ENCODE measurements at places on chromosomes 5 and 9.
A peak's percentile ranks its signal among the peaks of the same experiment; 100 is the strongest.

GRCh38 chr5:38093855-38094254, 164.5 kb upstream of the EGFLAM start:
- no peak for DNase-seq

GRCh38 chr5:17289681-17290539, 72.5 kb downstream of the BASP1 start:
- DNase-seq, result peak; percentile 60

- no peak for DNase-seq
Observed at GRCh38 chr5:151086905-151087360, 6.1 kb upstream of the TNIP1 start.

DNA sequence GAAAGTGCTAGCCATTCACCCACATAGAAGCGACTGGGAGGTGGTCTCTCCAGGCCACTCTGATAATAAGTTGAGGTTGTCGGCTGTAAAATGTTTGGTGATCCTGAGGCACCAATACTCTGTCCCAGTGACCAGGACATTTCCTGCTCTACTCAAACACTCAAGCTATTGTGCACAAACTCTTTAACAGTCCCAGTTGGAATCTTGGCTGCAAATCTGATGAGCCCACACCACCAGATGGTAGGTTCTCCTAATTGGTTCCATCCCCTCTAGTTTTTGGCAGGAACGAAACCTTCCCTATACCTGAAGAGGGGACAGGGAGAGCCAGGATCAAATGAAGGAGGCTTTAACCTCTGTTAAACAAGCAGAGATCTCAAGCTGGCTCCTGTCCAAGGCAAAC, 14.3 kb downstream of the GRIA1 start:
- no peak for DNase-seq

- no peak for DNase-seq
Observed at GRCh38 chr9:84371737-84372136, 31.2 kb upstream of the SLC28A3 start.

DNA sequence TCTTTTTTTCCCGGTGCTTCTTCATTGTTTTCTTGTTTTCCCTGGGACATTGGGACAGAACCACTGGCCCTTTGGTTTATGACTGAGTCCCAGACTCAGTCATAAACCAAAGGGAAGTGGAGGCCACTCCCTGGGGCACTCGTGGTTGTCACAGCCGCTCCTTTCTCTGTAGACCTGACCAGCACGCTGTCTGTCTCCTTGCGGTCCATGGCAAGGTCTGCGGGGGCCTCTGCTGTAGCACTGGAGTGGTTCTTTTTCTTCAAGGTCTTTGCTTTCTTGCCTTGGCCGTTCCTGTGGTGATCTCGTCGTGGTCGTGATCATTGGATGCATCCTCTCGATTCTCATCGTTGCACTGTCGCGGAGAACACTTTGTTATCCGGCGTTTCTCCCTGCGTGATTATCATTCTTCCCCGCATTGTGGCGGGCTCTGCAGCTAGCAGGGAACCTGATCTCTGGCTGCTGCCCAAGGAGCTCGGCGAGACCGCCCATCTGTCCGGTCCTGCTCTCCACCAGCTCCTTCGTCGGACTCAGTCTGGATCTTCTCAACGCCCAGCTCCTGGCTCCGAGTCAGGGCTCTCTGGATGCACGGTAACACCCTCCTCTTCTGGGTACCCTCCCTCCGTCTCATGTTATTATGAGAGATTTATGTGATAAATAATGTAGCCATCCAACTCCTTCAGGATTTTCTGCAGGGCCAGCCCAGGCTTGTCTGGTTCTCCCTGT, 43.5 kb upstream of the MPDZ start:
- no peak for DNase-seq

GRCh38 chr5:103436656-103437055, 125.9 kb downstream of the NUDT12 start:
- no peak for DNase-seq

DNA sequence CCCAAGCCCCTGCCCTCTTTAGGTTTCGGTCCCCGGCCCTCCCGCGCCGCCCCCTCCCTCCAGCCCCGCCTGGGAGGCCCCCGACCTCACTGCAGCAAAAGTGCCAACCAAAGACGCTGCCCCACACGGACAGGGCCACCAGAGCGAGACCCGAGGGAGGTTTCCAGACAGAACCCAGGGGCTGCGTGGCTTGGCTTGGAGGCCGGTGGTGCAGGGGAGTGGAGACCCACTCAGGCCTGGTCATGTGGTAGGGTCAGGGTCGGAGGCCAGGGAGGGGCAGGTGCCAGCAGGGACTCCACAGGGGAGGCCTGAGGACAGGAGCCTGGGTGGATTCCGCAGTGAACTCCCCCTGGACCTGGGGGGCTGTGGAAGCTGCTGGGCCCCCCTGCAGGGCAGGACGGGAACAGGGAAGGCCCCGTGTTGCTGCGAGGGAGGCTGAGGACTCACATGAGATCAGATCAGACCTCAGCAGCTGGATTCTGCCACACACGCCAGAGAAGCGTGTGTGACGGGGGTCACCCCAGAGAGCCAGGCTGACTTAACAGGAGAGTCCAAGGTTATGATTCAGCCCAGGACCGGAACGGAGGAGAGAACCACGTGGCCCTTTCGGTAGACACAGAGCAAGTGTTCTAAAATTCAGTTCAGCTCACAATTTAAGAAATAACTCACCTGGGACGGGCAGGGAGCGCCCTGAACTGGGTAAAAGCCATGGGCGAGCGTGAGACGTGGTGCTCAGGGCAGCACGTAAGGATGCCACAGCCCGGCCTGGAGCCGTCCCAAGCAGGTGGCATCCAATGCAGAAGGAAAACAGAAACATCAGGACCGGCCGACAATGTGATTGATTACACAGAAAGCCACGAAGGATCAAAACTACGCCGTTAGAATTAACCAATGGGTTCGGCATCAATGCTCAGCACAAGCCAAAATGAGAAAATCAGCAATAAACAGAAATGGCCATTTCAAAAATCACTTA, 38.9 kb downstream of the EXD3 start:
- DNase-seq, result no peak

DNA sequence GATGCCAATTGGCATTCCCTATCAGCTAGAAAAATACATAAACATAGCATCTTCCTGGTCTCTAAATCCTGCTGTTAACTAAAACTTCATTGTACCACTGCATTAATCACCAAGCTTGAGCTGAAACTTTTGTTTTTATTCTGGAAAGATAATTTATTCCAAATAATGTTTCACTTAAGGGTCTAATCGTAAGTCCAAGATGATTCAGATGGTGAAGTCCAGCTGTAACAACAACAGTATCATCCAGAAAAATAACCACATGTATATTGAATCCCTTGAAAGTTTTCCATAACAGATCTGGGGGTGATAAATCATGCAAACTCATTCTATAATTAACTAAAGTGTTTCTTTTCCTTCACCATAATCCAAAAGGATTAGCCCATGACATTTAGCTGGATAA, 23.9 kb downstream of the RORB start:
- DNase-seq, result no peak

GRCh38 chr9:69157751-69158466, 16.2 kb upstream of the TJP2 start:
- DNase-seq, result no peak

GRCh38 chr5:100904259-100904861, 1.3 kb upstream of the ST8SIA4 start:
- DNase-seq, result no peak

GRCh38 chr5:113125371-113125770, 148.8 kb downstream of the DCP2 start:
- DNase-seq, result no peak

DNA sequence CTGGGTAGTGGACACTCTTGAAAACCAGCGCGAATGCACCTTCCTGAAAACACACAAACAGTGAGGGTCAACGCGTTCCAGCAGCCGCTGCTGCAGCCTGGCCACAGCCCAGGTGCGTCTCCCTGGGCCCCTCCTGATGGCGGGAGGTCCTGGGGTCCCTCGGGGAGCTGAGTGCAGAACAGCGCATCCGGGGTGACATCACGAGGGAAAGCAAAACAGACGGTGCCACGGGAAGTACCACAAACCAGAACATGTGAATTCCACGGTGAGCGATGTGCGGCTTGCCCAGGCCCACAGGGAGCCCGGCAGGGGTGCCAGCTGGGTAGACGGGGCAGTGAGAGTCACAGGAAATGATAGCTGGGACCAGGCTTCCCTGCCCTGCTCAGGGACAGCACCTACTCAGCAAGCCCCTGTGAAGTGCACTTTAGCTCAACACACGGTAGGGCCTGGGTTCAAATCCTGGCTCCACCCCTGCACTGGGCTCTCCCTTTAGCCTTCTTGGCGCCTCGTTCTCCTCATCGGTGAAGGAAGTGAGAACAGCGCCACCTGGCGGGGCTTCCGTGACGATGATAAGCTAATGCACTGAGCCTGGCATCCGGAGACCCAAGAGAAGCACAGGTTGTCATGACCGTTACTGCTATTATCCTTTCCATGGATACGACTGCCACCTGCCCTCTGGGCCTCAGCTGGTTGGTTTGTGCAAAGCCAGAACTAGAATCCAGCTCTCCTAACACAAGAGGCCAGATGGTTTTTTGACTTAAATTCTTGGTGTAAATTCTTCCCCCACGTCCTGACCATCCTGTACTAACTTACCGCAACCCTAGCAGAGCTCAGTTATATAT, 24.6 kb downstream of the GFPT2 start:
- peak; percentile 83 for DNase-seq

GRCh38 chr5:42963412-42963811, 76.7 kb downstream of the ANXA2R start:
- DNase-seq, result no peak

Data from SW480 (cell line).